ENCODE measurements at places on chromosomes 6 and 20. TPM values are rescaled to one million over a fixed set of nuclear protein-coding genes. Genes with fewer than 3 reads are reported as not detected.

DNA sequence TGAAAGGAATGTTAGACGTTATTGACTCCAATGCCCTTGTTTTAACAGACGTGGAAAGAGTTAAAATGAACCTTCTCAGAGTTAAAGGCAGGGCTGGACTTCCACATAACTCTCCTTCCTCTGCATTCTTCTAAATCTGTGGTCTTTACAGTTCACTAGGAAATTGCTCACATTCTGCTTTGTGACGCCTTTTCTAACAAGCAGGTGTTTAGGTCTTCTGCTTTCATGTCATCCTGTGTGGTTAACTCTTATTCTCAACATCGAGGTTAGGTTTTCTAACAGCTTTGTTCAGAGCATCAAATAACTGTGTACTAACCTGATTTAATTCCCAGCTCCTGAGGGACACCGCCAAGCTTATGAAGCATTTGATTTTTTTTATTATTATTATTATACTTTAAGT lies 81.3 kb upstream of the NT5E start:
- H3K36me3 ChIP-seq: no peaks in the 10 kb centered on the region
- no peak overlapping the region for H3K4me3 ChIP-seq
- H3K27ac ChIP-seq: no peak overlapping the region
- H3K4me1 ChIP-seq: peaks cover 4% of the 10 kb centered on the region
- H3K27me3 ChIP-seq: no peaks in the 10 kb centered on the region
- DNase-seq: no peak

GRCh38 chr6:119227377-119227776 lies 122.2 kb downstream of the MAN1A1 start:
- no peak for DNase-seq
- no peak overlapping the region for H3K27ac ChIP-seq
- no peak overlapping the region for H3K4me3 ChIP-seq

- H3K27ac ChIP-seq: no peak overlapping the region
- no peaks in the 10 kb centered on the region for H3K36me3 ChIP-seq
- no peaks in the 10 kb centered on the region for H3K27me3 ChIP-seq
- peaks cover 5% of the 10 kb centered on the region for H3K4me1 ChIP-seq
These were observed 268.4 kb downstream of the SOX4 start for GRCh38 chr6:21861942-21862341.

DNA sequence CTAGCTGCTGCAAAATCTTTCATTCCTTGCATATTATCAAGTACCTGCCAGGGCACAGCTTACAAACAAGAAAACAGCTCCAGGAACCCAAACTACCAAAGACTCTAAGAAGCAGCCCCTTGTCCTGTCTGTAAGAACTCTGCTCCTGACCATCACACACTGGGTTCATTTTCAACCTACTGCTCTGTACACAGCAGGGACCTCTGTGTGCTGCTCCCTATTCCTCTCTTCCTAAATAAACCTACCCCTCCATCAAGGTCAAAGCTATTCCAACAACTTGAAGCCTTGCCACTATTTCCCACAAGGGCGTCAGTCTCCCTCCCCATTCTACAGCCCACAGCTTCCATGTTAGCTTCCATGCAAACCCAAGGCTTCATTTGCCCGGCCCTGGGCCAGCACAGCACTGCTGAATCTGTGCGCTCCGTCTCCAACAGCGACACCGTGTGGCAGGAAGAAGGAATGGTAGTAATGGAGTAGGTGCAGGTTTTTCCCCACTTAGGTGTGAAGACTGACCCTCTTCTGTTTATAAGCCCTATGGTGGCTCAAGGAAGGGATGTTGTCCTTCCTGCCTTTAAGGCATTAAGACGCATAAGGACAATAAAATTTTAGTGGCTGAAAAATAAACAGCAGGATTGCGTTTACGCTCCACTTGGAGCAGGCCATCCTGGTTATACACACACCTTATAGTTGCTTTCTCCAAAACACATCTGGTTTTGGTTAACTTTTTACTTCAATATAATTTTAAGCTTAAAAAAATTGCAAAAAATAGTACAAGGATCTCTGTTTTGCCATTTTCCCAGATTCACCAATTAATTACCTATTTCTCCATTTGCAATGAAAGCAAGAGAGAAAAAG lies 115.2 kb upstream of the NXT1 start:
- H3K36me3 ChIP-seq: no peaks in the 10 kb centered on the region
- DNase-seq: peak; percentile 83
- H3K4me1 ChIP-seq: peaks cover 24% of the 10 kb centered on the region
- H3K27me3 ChIP-seq: peaks cover 12% of the 10 kb centered on the region
- H3K27ac ChIP-seq: no peak overlapping the region

DNA sequence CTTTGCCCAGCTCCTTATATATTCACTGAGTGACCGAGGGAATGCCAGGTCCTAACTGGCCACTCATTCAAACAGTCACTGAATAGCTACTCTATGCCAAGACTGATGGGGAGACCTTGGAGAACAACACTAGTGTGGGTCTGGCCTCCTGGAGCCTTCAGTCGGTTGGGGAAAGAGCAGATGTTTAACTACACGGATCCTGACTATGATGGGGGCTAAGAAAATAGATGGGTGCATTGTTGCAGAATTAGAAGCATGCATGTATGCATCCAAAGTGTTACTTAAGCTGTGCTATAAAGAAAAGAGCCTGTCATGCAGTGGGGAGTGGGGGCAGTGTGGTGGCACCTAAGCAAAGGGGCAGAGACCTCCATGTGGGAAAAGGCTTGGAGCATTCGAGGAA lies 6.5 kb downstream of the FKBP1A start:
- H3K36me3 ChIP-seq: peaks cover 4% of the 10 kb centered on the region
- no peak overlapping the region for H3K27ac ChIP-seq
- DNase-seq: no peak
- no peaks in the 10 kb centered on the region for H3K27me3 ChIP-seq
- H3K4me1 ChIP-seq: peaks cover 38% of the 10 kb centered on the region

DNA sequence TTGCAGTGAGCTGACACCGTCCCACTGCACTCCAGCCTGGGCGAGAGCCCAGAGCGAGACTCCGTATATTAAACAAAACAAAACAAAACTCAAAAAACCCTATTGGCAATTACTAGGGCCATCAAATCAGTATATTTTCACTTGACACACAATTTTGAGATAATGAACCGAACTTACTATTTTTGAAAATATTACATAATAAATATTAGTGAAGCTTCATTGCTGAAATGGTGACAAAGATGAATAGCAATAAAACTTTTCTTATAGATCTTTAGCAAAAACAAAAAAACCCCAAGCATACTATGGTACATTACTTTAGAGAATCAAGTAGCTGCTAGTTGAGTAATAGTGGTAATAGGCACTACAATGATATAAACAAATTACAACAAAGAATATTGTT lies 113.0 kb downstream of the ATG5 start:
- no peaks in the 10 kb centered on the region for H3K4me1 ChIP-seq
- no peaks in the 10 kb centered on the region for H3K27me3 ChIP-seq
- H3K27ac ChIP-seq: no peak overlapping the region
- H3K4me3 ChIP-seq: no peak overlapping the region

Gene CAP2
- 10.0 TPM for total RNA-seq

Gene C6orf141
- not detected for total RNA-seq

Gene HSP90AB1
- total RNA-seq: 702 TPM

Gene MYH7B
- total RNA-seq: 0.36 TPM

Gene ARHGAP40
- not detected for total RNA-seq

Gene EFCAB8
- 1.4 TPM for total RNA-seq

Gene DSP
- 119 TPM for total RNA-seq

All from osteoblast (primary cell).